ENCODE measurements at places on chromosomes 6 and 20. TPM values are rescaled to one million over a fixed set of nuclear protein-coding genes. Genes with fewer than 3 reads are reported as not detected.

DNA sequence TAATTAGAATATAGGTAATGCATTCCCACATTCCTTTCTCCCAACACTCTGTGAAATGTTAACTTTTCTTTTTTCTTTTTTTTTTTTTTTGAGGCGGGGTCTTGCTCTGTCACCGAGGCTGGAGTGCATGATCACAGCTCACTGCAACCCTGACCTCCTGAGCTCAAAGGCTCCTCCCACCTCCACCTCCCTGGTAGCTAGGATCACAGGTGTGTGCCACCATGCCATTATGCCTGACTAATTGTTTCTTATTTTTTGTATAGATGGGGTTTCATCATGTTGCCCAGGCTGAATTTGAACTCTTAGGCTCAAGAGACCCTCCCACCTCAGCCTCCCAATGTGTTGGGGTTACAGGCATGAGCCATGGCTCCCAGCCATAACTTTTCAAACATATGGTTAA lies 135.7 kb upstream of the SHLD1 start:
- DNase-seq: no peak

DNA sequence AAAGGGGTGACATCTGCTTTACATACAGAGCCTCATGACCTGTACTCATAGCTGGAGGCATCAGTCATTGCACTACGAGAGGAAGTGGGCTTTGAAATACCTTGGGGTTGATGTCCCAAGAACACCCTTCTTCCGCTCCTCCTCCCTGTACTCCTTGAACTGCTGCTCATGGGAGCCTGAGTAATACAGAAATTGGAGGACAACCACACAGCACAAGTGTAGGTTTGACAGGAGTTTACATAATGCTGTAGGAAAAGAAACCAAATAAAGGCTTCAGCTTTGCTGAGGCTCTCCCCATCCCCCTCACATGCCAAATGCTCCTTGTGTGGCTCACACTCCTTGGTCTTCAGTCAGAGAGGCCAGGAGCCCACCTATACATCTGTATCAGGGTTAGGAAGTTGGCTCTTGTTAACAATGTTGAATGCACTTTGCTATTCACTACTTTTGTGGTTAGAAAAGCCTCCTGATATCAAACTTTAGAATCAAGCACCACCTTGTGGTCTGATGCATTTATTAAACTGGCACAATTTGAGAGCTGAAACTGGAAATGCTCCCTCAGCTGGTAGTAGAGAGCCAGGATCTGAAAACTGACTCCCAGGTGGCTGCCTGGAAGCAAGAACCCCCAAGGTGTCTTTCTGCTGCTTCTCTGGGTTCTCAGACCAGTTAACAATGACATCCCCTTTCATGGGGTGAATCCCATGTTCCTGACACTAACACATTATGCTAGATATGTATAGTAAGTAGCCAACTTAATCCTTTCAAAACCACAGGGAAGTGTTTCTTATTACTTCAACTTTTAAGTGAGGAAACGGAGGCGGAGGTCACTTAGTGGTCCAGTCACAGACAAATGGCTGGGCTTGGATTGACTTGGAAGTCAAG lies 56.2 kb upstream of the EDN1 start:
- DNase-seq: no peak

The CDH26 gene
- 1.4 TPM for total RNA-seq

DNA sequence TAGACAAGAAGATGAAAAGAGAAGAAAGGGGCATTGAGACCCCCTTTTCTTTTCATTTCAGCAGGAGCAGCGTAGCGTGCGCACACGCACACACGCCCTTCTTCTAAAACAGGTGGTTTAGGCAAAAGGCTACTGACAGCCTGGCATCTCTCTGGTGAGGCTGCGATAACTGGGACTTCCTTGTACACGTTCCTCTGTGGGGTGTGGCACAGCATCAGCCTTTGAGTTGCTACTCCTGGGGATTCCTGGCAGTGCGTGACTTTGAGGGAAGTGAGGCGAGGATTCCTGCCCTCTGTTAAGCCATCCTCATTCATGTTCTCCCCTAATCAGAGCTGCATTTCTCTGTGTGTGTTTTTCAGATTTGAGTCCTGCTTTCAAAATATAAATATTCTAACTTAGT lies 94.7 kb downstream of the TMEM170B start:
- DNase-seq: no peak

The EEF1A2 gene
- 12.7 TPM for total RNA-seq

GRCh38 chr6:20335872-20336271 lies 65.8 kb upstream of the E2F3 start:
- DNase-seq: no peak

- no peak for DNase-seq
Observed at GRCh38 chr6:37952027-37952426, 132.5 kb downstream of the ZFAND3 start.

The TTBK1 gene
- total RNA-seq: not detected

Data from sigmoid colon (tissue), 7 donors.